ENCODE measurements at places on chromosomes 4 and X.

- DNase-seq: no peak
Observed at GRCh38 chrX:24842486-24842885, 148.8 kb downstream of the POLA1 start.

GRCh38 chrX:124406294-124407014 is 60.1 kb downstream of the SH2D1A start:
- peak; percentile 62 for DNase-seq

- DNase-seq: no peak
Observed at GRCh38 chrX:74280759-74281158, 23.2 kb upstream of the ZCCHC13 start.

GRCh38 chrX:15971696-15972095 is 117.1 kb upstream of the AP1S2 start:
- no peak for DNase-seq

DNA sequence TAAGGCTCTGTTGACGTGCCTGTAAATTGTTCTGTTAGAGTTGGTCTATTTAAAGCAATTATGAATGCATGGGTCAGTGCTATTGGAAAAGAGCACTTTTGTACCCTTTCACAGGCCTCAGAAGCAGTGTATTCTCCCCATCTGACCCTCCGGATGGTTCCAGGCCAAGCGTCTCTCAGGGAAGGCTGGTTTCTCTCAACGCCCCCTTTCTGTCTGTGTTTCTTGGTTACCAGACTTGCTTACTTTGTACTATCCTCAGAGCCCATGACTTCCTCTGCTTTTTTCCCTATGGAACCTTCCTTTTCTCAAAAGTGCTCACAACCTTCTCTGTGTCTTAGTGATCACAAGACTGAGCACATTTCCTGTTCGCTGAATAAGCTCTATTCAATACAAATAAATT is 559.3 kb upstream of the ZFP42 start:
- no peak for DNase-seq

DNA sequence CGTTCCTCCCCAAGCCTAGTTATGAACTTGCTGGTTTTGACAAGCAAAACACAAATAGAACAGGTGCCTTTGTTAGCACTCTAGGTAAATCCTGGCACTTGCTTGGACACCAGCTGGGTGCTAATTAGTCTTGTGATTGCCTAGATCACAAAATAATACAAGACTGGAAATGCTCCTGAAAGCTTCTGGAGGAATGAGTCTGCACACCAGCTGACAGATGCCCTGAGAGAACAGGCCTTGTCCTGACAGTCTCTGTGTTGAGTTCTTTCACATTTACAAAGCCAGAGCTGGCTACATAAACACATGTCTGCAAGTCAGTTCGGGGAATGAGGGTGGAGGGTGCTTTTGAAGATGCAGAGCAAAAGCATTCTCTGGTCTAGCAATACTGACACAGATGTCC is 93.8 kb downstream of the ELOVL6 start:
- no peak for DNase-seq

GRCh38 chrX:867502-867901 is 236.9 kb downstream of the SHOX start:
- no peak for DNase-seq

DNA sequence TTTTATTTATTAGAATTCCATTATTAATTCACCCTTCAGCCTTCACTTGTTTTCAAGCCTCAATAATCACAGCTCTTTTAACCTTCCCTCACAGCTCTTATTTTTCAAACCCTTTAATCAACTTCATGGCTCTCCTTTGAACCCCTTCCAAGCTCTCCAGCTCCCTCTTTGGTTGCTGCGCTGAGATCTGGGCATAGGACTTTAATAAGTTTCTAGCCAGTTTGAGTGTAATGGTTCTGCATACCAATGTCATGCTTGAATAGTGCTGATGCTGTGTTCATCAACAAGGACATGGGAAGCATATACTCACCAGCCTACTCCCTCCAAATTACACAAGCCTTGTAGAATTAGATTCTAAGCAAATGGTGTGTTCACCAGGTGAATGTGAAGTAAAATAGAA is 3.5 kb upstream of the RNF212 start:
- DNase-seq: no peak
